ENCODE measurements at places on chromosomes 12 and 14.

- no peak for DNase-seq
Measured at GRCh38 chr12:51992246-51992645, 14.5 kb upstream of the TAMALIN start.

GRCh38 chr14:100568164-100568997, 18.8 kb downstream of the BEGAIN start:
- DNase-seq: no peak

DNA sequence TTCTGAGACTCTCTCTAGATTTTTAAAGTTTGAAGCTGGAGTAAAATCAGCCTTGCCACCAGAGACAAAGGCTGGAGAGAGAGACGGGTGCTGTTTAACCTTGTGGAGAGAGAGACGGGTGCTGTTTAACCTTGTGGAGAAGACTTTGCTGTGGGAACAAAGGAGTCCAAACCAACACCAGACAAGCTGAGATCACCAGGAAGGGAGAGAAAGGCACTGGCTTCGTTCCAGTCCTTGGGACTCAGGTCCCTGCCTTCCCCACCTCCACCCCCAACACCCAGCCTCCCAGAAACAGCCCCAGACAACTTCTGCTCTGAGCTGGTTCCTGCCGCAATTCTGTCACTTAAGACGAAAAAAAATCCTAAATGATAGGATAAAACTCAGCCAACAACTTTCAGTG, 1389.3 kb downstream of the AACS start:
- DNase-seq: no peak

DNA sequence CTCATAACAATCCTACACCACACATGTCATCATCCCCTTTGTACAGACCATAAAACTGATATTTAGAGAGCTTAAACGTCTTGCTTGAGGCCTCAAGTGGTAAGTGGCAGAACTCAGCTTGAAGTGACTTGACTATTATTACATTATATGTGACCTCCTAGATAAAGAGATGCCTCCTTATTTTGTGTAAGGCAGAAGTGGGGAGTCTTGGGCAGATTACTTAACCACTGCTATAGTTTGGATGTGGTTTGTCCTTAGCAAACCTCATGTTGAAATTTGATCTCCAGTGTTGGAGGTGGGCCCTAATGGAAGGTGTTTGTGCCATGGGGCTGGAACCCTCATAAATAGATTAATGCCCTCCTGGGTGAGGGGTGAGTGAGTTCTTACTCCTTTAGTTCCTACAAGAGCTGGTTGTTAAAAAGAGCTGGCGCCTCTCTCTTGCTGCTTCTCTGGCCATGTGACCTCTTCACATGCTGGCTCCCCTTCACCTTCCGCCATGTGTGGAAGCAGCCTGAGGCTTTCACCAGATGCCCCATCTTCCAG, 37.4 kb downstream of the RCOR1 start:
- DNase-seq: no peak

DNA sequence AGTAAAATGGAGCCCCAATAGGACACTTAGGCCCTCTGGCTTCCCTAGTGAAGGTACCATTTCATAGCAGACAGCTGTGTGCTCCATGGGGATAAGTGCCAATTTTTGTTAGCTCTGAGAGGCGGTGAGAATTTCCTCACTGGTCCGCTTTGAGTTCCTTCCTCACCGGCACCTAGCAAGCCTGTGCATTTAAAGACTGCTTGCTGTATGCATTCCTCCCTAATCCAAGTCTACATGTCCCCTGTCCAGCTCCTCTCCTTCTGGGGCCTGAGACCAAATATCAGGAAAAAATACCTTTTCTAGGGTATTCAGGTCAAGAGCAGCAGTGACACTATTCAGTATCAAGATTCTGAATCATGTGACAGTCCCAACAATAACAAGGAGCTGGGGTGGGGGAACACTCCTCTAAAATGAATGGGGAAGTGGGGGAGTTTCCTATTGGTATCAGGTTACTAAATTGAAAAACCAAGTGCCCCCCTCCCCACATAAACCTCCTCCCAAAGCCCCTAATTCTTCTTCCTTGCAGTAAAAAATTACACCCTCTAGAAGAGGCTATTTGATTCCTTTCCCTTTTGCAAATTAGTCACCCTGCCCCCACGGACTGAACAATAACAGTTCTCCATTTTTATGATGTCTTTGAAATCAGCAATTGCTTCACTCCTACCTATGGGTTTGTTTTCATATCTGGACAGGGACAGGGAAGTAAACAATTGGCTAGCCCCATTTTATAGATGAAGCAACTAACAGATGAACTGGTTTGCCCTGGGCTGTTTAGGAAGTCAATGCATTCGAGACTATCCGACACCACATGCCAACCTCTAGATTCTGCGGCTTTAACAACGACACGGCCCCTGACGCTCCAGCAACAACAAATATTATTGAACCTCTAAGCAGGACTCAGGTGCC, 28.9 kb downstream of the BCL11B start:
- no peak for DNase-seq

DNA sequence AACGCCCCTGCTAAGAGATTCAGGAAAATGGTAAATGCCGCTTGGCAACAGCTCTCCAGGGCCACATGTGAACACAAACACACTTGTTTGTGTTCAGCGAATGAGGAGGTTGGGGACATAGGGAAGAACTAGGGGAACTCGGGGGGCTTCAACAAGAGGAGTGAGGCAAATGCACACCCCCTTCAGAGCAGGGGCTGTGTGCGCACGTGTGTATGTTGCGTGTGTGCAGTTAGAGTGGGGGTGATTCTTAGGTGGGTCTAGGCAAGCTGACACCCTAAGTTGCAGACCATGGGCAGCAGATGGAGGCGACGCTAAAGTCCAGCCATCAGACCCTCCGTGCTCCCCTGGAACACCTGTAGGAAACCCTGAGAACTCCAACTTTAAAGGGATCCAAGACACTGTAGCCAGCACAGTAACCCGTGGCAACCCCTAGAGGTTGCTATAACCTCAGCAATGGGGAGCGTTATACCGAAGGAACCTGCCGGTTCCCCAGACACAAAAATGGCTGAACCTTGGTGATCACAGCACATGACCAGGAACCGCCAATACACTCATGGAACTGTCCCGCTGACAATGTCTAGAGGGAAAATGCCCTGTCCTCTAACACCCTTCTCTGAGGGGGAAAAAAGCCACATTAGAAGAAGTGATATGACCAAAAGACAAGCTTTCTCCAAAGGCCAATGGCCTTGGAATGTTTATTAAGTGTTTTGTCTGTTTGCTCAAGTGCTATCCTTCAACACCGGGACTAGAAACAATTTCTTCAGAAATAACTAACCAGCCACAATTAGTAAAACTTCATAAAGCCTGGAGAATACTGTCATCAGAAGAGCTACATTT, 86.5 kb upstream of the CEP83 start:
- no peak for DNase-seq

- DNase-seq: no peak
Measured at GRCh38 chr12:105676694-105677093, 346.2 kb downstream of the C12orf75 start.

DNA sequence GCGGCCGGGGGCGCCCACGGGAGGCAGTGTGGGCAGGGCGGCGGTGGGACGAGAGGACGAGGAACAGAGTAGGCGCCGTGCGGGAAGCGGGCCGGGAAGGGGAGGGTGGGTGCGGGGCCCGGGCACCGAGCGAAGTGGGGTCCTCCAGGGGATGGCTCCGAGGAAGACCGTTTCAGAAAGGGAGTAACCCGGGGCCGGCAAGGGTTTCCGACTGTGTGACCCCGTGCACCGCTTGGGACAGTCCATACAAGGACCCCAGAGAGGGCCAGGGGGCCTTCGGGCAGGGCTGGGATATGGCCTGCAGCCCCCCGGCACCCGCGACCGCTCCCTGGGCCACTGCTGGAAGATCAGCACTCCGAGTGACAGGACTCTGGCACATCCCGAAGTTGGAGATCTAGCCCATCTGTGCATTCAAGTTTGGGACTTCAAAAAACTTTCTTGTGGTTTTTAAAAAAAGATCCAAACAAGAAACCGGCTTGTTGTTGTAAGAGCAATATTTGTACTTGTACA, 448 bp downstream of the TSPAN9 start:
- DNase-seq: no peak

- no peak for DNase-seq
Measured at GRCh38 chr14:54570631-54571415, 3.9 kb downstream of the SAMD4A start.

All from stimulated activated CD8-positive, alpha-beta memory T cell treated with anti-CD3 and anti-CD28 coated beads, Interleukin-15, amount 100 ng/mL, for 48 hours (primary cell).